Adrenal gland (tissue), 19 donors: ENCODE measurements at places on chromosomes 3 and 15. TPM values are rescaled to one million over a fixed set of nuclear protein-coding genes. Genes with fewer than 3 reads are reported as not detected.

Gene COLQ
- 2.2 TPM for total RNA-seq

Gene GRK7
- not detected for total RNA-seq

Gene INSYN1
- 6.1 TPM for total RNA-seq

Gene GREM1
- 0.69 TPM for total RNA-seq

Gene GLDN
- 10.6 TPM for total RNA-seq

Gene CTXN2
- not detected for total RNA-seq

Gene RASGRF1
- total RNA-seq, result 0.21 TPM

Gene DENND6A
- total RNA-seq, result 16.1 TPM

Gene NEIL1
- total RNA-seq, result 29.0 TPM

Gene FAM81A
- 0.29 TPM for total RNA-seq

Gene GRM2
- 0.11 TPM for total RNA-seq

Gene GPR87
- not detected for total RNA-seq

Gene STAC
- 10.1 TPM for total RNA-seq

Gene CLDN18
- not detected for total RNA-seq

Gene EPHB1
- total RNA-seq, result 2.5 TPM

Gene LRRFIP2
- 40.2 TPM for total RNA-seq

Gene SV2B
- total RNA-seq, result 1.8 TPM

Gene CEP70
- 22.9 TPM for total RNA-seq

Gene WDR93
- total RNA-seq, result 0.26 TPM

Gene UACA
- 16.7 TPM for total RNA-seq

Gene NR2F2
- total RNA-seq, result 69.4 TPM

Gene MESP2
- total RNA-seq, result 0.96 TPM

Gene ISLR
- total RNA-seq, result 50.5 TPM

Gene HRG
- 0.14 TPM for total RNA-seq

Gene SYNM
- 41.4 TPM for total RNA-seq

Gene SLCO2A1
- total RNA-seq, result 13.4 TPM

Gene SPINK8
- not detected for total RNA-seq

Gene LIPC
- not detected for total RNA-seq

Gene CEP19
- total RNA-seq, result 4.6 TPM

Gene CP
- 13.6 TPM for total RNA-seq

Gene CCDC50
- total RNA-seq, result 59.3 TPM

Gene MUSTN1
- 6.5 TPM for total RNA-seq

Gene SMCO1
- total RNA-seq, result 0.11 TPM

Gene CAPN7
- total RNA-seq, result 31.1 TPM

Gene NR1I2
- 0.55 TPM for total RNA-seq

Gene LINGO1
- 1.3 TPM for total RNA-seq

Gene TM4SF4
- 0.61 TPM for total RNA-seq

Gene ACTRT3
- 2.1 TPM for total RNA-seq

Gene AGBL1
- not detected for total RNA-seq

Gene TRPM1
- total RNA-seq, result not detected

Gene SLC9C1
- total RNA-seq, result not detected

Gene CCR8
- total RNA-seq, result not detected

Gene CHRM5
- total RNA-seq, result not detected

Gene DET1
- 5.5 TPM for total RNA-seq

Gene ILDR1
- total RNA-seq, result 0.44 TPM

Gene VEPH1
- total RNA-seq, result 100 TPM

Gene ROBO1
- 48.9 TPM for total RNA-seq

Gene CNOT10
- total RNA-seq, result 31.4 TPM

Gene CASR
- not detected for total RNA-seq

Gene KBTBD12
- 0.74 TPM for total RNA-seq
